Vein endothelial cell (primary cell): ENCODE measurements at places on chromosomes 5 and 9. TPM values are rescaled to one million over a fixed set of nuclear protein-coding genes. Genes with fewer than 3 reads are reported as not detected.

PHF24 gene
- total RNA-seq: not detected in 2 replicates

MOB3B gene
- 0.48 and 0.65 TPM in 2 replicates for total RNA-seq

IL9 gene
- not detected in 2 replicates for total RNA-seq

QRFP gene
- not detected in 2 replicates for total RNA-seq

OLFML2A gene
- total RNA-seq: 1.1 and 3.3 TPM in 2 replicates

TNC gene
- total RNA-seq: 1.3 and 2.7 TPM in 2 replicates

RHOBTB3 gene
- total RNA-seq: 52.3 and 66.3 TPM in 2 replicates

CAVIN4 gene
- 1.6 and 3.3 TPM in 2 replicates for total RNA-seq

EIF4EBP3 gene
- total RNA-seq: 0.38 and 1.3 TPM in 2 replicates

C5orf58 gene
- total RNA-seq: not detected in 2 replicates

DNAJB5 gene
- 6.0 and 6.2 TPM in 2 replicates for total RNA-seq

SMIM33 gene
- total RNA-seq: not detected in 2 replicates

PDGFRB gene
- 1.3 and 5.9 TPM in 2 replicates for total RNA-seq

PJA2 gene
- 76.8 and 85.1 TPM in 2 replicates for total RNA-seq

C5orf52 gene
- not detected in 2 replicates for total RNA-seq

CNTNAP3B gene
- 163 and 228 TPM in 2 replicates for total RNA-seq

SH3GL2 gene
- under 0.01 and 0.29 TPM in 2 replicates for total RNA-seq

NRARP gene
- total RNA-seq: 46.7 and 64.3 TPM in 2 replicates

GLRA1 gene
- total RNA-seq: not detected in 2 replicates

PCDHA7 gene
- total RNA-seq: 0.19 and 0.33 TPM in 2 replicates

TAF11L3 gene
- not detected in 2 replicates for total RNA-seq

IFNA21 gene
- total RNA-seq: not detected in 2 replicates

ZBTB26 gene
- total RNA-seq: 4.7 and 5.6 TPM in 2 replicates
